ENCODE measurements at places on chromosomes 6 and 20.

- DNase-seq, result no peak
Observed at GRCh38 chr6:105545228-105545920, 142.5 kb upstream of the PREP start.

- no peak for DNase-seq
Observed at GRCh38 chr6:30071858-30072257, 3.7 kb downstream of the RNF39 start.

DNA sequence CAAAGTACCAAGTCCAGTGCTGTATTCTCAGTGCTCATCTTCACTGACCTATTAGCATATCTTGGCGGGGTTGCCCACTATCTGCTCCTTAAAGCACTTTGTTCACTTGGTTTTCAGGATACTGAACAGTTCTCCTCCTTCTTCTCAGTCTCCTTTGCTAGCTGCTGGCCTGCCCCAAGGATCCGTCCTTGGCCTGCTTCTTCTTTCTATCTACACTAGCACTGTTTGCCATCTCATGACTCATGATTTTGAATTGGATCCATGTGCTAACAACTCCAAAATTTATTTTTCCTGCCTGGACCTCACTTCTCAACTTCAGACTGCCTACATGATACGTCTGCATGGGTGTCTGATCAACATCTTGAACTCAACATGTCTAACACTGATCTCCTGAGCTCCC, 15.5 kb downstream of the TPD52L1 start:
- DNase-seq, result no peak

DNA sequence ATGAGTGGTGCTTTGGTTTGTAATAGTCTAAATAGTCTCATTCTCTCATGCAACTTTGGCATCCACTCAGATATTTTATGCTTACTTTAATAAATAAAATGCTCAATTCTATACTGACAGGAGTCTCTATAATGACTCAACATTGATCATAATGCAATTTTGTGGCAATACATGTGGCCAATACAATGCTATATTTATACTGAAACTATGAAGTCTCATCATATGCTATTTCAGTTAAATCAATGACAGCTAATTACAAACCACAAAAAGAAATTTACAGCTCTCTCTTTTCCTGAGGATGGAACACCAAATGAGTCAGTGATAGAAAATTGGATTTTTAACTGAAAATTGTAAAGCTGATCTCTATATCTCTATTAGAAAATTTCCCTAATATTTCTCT, 77.1 kb downstream of the WASF1 start:
- no peak for DNase-seq

- DNase-seq, result no peak
Observed at GRCh38 chr6:89485320-89485719, 52.4 kb downstream of the ANKRD6 start.

DNA sequence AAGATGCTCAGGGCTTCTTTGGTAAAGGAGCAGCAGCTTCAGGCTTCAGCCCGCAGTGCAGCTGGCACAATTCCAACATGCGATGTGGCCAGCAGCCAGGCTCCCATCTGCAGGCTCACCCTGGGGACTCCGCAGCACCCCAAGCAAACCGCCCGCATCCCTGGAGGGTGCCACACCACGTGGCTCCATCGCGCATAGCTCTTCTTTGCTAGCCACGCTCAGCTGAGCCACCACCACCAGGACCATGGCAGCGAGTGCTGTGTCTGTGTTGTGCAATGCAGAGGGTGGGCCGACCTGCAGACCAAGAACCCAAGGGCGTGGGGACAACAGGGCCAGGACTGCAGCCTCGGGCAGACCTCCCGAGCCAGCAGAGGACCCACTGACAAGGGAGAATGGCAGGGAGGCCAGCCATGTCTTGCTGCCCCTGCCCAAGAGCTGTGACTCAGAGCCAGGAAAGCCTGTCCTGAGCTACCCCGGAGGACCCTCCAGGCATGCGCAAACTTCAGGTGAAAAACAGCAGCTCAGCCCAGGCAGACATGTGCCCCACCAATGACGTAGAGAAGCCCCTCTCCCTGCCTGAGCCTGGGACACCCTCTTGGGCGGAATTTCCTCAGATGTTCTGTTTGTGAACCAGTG, 87.8 kb downstream of the GINS1 start:
- DNase-seq, result no peak

- no peak for DNase-seq
Observed at GRCh38 chr6:102402635-102403329, 1009.3 kb downstream of the GRIK2 start.

- DNase-seq, result no peak
Observed at GRCh38 chr6:39156801-39157200, 41.8 kb upstream of the SAYSD1 start.

DNA sequence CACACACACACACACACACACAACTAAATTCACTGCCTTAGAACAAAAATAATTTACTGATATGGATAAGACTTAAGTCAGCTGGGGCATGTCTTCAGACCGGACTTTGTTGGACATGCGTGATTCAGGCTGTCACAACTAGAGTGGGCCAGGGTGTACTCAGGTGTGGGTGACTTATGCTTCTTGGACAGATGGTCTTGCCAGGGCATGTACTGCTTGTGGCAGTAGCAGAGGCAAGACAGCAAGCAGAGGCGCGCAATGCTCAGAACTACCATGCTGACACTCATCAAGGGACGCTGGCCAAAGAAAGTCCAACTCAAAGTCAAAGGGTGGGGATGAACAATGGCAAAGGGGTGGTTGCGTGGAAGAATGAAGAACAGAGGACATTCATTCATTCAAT, 437.5 kb downstream of the CBLN4 start:
- DNase-seq, result no peak

DNA sequence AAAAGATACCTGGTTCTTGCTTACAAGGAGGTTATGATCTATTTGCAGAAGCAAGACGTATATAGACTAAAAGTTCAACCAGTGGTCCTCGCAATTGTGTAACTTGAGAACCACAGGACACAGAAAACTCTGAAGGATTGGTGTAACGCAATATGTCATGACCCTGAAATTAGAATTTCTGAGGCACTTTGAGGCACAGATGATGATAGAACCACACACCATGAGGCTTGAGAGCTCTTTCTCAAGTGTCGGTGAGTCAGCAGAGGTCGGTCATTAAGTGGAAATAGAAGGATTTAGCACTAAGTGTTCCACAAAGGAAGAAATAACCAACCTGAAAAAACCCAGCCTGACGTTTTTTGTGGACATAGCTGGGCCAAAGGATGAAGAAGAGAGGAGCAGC, 15.3 kb upstream of the CCN2 start:
- no peak for DNase-seq

DNA sequence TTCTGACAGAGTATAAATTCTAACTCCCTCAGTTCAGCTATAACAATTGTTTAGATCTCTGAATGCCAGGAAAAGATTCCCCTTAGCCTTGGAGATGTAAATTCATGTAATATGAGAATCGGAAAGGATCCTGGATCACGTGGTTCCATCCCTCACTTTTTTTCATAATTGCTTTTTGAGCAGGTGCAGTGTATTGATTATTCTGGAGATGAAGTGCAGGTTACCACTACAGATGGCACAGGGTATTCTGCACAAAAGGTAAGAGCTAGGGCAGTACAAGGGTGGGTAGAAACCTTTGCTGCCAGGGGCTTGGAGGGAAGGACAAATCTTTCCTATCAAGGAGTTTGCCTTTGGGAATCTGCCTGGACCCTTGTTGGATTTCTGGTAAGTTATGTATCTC, 52.7 kb downstream of the KDM1B start:
- DNase-seq, result no peak

GRCh38 chr6:162379757-162380409, 347.7 kb downstream of the PRKN start:
- no peak for DNase-seq

DNA sequence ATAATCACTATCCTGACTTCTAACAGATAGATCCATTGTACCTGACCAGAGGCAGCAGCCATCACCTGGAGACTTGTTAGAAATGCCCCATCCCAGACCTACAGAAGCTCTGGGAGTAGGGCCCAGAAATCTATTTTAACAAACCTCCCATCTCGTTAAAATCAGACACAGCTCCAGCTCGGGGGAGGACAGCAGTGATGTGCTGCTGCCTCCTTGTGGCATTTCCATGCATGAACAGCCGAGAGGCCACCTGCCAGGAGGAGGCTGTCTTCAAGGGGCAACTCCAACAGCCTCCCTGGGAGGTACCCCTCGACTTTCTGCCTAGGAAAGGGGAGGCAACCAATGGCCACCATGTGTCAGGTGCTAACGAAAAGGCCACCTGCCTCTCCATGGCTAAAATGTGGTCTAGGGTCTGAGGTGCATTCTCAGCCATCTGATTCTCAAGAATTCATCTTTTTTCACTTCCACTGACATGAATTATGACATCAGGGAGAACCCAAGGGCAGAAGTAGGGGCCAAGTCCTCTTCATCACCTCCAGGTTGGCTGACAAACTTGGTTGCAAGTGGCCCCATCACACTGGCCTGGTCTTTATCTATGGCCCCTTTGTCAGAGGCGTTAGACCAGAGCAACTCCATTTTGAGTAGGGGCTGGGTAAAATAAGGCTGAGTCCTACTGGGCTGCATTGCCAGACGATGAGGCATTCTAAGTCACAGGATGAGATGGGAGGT, 12.2 kb upstream of the KCNK15 start:
- peak; percentile 51 for DNase-seq

GRCh38 chr6:36927691-36928546, 26.6 kb upstream of the PI16 start:
- no peak for DNase-seq

DNA sequence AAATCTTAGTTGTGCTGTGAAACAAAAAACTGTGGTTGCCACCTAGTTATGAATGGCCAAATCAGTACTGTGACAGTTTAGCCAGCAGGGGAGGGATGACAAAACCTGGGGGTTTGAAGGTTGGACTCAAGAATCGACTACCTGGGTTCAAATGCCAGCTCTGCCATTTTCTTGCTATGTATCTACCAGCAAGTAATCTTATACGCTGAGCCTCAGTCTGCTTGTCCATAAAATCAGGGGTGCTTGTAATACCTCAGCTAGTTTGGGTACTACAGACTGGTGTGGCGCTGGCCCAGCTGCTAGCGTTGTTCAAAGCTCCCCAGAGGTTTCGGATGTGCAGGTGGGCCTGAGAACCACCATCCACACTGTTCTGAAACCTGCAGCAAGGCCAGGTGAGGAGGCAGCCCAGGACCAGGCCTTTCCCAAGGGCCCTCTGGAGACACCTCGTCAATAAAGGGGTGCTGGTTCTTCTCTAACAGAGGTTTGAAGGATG, 40.4 kb downstream of the TRAM2 start:
- no peak for DNase-seq

- no peak for DNase-seq
Observed at GRCh38 chr6:35797837-35798526, 859 bp upstream of the CLPS start.

DNA sequence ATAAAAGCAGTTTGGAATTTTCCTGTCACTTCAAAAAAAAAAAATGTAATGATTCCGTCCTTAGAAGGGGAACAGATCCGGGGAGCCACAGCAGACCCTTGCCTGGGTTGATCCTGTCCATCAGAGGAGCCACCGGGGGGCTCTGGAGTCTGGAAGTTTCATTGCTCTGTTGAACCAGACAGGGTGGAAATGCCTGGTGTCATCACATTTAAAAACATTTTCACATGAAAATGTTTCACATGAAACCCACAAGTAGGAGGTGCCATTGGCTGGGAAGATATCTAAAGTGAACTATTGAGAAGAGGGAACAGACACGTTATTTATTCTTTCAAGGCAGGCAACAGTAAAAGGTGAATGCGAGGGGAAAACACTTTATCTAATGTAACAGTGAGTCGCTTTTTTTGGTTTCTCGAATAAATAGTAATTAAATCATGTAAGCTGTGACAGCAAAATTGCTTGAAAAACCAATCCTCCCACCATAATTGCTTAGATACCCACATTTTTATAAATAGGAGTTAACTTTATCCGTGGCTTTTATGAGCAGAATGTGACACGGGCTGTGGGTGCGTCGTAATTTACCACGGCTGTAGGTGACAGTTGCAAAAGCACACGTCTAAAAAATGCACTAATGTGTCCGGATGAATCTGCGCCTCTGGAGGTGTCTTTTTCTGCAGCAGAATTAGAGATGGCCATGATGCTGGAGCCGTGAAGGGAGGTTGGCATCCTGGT, 323.4 kb downstream of the TAF4 start:
- DNase-seq, result no peak

DNA sequence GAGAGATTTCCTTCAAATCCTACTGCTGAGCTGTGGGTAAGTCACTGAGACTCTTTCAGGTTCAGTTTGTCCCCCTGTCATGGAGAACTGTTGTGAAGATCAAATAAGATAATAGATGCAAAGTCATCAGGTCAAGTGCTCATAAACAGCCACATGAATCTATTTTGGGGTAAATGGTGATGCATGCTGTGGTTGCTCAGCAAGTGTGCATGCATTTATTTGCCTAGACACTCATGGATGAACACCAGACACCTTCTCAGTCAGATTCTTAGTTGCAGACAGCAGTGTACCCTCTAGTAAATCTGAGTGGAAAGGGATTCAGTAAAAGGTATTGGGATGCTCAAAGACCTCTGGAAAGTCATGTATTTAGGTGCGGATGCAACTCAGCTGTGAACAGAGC, 168.0 kb upstream of the FOXA2 start:
- no peak for DNase-seq

DNA sequence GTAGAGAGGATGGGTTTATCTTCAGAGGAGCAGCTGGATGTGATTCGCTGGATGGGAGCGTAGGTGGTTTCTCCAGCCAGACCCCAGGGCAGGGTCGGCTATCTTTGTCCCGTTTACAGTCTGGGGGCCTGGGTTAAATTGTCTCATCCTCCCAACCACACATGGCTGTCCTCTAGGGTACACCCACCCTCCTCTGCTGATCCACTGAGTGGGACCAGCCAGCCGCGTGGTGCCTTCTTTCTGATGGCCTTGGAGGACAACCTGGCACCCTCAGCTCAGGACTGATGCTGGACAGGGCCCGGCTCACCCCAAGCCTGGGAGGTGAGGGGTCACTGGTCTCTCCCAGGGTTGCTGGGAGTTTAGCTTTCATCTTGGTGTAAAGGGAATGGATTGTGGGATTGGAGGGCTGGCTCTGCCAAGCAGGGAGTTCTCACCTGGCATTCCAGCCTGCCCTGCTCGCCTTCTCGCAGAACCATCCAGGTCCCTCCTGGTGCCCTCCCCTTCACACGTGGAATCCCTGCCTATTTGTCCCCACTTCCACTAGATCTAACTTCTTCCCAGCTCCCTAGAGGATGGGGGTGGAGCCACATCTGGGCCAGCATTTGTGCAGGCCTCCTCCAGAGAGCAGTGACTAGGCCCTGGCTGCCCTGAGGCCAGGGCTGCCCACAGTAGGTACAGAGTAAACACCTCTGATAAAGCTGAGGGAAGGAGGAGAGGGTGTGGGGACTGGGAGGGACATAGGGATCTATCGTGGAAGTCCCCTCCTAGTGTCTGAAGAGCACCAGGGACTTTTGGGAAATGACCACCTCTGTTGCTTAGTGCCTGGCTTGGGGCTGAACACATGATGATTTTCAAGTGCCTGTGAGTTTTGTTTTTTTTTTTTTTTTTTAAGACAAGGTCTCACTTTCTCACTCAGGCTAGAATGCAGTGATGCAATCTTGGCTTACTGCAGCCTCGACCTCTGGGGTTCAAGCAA, 1.6 kb downstream of the ITPR3 start:
- no peak for DNase-seq

GRCh38 chr20:46963758-46964617, 69.3 kb downstream of the EYA2 start:
- DNase-seq, result no peak

- DNase-seq, result no peak
Observed at GRCh38 chr6:88679841-88680240, 283.6 kb downstream of the RNGTT start.
